ENCODE measurements at places on chromosomes 7 and 10. TPM values are rescaled to one million over a fixed set of nuclear protein-coding genes. Genes with fewer than 3 reads are reported as not detected.

The ARHGAP22 gene
- 60.2 TPM for total RNA-seq

The PBLD gene
- 6.6 TPM for total RNA-seq

- DNase-seq, result no peak
Measured at GRCh38 chr10:105969884-105970377, 1194.6 kb downstream of the SORCS1 start.

DNA sequence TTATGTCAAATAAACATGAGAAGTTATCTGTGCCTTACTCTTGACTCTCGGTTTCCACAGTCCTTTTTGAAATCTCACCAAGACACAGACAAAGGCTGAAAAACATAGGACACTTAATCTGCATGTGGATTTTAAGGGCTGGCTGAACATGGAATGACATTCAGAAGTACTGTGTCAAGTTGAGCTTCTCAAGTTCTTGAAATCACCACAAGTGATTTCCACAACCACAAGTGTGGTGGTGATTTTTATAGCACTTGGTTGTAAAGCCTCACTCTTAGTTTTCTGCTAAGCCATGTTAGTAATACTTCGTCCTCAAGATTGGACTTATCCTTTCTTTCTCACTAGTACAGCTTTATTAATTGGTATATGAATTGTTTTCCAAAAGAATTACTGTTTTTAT, 29.6 kb downstream of the FOXP2 start:
- DNase-seq, result no peak

DNA sequence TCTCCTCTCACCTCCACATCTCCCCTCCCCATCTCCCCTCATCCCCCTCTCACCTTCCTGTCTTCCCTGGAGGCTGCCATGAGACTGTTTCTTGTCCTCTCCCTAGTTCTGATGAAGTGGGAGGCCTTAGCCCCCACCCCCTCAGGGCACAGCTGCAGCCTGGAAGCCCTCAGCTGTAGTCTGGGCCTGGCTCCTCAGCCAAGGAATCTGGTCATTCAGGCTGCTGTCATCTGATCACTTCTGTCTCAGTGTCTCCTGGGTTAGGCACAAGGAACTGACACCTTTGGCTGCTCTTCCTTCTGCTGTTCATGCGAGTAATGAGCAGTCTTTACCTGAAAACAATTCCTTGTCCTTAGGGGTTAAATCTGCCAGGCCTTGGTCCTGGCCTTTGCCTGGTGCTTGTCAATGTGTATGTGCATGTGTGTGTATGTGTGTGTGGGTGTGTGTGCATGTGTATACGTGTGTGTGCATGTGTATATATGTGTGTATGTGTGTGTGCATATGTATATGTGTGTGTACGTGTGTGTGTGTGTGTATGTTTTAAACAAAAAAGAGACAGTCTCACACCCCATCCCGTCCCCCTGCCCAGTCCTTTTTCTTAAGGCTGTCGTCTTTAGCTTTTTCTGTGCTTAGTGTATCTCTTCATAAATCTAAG, 153.5 kb upstream of the TMEM72 start:
- no peak for DNase-seq

- DNase-seq, result no peak
Measured at GRCh38 chr7:106954840-106955239, 89.7 kb upstream of the PRKAR2B start.

The MKI67 gene
- 38.7 TPM for total RNA-seq

DNA sequence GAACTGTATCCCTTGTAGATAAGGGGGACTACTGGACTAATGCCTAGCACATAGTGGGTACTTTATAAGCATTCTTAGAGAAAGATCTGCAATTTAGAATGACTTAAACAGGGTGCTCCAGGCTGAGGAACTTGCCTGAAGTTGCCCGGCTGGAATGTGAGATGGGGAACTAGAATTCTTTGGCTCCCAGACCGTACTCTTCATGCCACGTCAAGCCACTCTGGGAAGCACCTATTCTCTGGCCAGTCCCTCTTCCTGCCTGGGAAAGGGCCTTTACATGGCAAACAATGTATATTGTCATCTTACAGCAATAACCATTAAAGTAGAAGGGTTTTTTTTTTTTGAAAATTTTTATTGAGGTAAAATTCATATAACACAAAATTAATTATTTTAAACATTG, 34.5 kb downstream of the ATXN7L1 start:
- DNase-seq, result no peak

DNA sequence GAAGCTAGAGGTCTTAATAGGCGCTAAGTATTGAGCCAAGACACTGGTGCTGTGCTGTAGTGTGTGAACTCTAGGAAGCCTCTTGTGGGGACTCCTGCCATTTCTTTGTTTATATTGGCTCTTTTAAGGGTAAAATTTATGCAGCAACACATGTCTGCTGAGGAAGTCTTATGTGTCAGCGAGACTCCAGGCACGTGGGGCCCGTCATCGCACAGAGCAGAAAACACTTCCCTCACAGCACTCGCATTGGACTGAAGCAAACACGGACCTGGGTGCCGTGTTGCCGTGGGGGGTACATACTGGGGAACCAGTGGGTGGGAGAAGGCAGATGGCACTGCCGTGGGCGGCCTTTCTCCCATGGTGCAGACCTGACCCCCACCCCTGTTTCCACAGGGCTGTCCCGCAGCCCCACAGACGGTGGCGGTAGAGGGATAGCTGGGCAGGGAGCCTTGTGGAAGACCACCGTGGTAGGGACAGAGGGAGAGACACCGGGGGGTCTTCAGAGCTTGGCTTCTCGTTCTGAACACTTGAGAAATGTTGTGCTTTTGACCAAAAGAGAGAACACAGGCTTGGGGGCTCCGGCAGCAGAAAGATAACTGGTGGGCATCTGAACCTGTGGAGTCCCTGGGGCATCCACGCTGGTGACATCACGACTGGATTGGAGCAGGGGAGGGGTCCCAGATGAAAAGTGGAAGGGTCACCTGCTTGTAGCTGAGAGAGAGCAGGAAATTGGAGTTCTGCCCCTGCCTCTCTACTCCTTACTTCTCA, 284.7 kb upstream of the SHH start:
- DNase-seq, result no peak

- DNase-seq, result no peak
Measured at GRCh38 chr7:38929460-38930171, 20.6 kb upstream of the VPS41 start.
